ENCODE measurements at places on chromosomes 2 and 18.

DNA sequence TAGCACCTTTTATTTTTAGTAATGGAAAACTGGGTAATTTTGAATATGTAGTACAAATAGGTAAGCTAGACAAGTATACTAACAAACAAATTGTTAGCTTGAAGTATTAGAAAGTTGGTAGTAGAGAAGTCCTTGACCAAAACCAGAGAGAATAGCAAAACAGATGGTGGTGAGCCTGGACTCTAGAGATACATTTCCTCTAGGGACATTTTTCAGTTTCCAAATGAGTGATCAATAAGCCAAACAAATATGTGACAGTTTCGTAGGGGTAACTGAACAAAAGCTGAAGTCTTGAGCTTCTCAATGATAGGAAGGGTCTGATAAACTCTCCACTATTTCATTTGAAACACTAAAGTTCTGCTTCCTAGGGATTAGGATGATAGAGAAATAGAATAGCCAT, 692.0 kb upstream of the FAM98A start:
- DNase-seq = no peak

DNA sequence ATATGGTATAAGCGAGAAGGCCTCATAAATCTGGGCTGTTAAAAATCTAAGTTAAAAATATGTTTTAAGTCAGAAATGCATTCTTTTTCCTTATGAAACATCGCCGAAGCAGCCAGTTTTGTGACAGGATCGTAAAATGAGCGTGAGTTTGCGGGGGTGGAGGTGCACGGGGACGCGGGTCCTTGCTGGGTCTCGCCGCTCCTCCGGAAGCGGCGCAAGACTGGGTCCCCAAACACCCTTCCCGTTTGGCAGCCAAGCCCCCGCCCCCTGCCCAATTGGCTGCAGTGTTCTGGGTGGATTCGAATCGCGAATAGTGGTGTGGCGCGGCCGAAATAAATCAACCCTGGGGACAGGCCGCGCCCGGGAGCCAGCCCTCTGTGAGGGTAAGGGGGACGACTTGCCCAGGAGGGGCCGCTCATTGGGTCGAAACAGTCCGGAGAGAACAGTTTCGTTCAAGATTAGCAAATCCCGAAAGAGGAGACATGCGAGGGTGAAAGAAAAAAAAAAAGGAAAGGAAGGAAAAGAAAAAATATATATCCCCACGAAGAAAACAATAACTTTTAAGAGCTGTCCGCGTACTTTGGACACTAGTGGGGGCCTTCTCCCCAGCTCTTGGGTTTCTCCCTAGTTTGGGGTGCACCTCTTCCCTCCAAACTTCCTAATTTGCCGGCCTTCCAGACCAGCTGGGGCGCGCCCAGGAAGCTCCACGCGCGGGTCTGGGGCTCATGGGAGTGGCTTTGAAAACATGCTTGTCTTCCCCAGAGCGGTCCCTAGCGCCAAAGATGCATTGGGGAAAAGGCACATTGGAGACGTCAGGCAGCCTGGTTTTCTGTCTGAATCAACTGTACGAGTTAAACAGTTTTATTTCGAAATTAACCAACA, 3.1 kb upstream of the GATA6 start:
- no peak for DNase-seq

- DNase-seq = no peak
Observed at GRCh38 chr2:215748446-215748845, 264.9 kb downstream of the MREG start.

DNA sequence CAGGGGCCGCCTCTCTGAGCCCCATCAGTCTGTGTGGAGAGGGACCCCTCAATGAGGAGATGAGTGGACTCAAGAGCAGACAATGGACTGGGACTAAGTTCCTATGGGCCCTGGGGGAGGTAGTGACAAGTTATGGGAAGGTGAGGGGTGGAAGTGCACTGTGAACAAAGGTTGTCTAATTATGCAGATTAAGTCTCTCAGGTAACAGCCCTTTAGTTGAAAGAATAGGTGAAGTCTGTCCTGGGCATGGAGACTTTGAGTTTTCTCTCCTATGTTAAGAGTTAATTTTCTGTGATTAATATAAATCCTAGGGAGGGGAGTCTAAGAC, 243.8 kb downstream of the FAM210A start:
- DNase-seq = no peak

DNA sequence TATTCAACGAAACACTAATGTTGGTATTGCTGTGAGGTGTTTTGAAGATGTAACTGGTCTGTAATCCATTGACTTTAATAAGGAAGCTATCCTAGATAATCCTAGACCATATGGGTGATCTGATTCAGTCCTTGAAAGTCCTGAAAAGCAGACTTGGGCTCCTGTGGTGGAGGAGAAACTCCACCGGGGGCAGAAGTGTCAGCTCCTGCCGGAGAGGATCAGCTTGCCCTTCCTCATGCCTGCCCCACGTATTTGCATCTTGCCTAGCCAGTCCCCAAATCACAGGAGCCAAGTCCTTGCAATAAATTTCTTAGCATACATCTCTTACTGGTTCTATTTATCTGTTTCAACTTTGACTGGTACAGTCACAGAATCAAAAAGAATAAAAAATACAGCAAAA, 144.2 kb upstream of the DLGAP1 start:
- DNase-seq = no peak

DNA sequence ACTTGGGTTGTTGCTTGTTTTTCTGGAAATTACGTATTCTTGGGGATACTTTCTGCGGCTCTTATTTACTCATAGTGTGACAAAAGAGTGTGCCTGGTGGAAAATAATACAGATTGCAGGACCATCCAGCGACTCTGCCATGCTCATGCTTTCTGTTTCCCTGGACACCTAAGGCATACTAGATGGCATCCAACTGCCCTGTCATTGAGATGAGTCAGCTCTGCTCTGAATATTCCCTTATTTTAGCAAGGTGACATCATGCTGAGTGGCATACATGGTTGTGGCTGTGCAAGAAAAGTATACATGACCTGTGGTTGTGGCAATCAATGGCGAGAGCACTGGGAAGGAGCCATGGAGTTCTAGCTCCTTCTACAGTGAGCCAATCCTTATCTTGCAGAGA, 471.0 kb downstream of the TMEM182 start:
- no peak for DNase-seq

DNA sequence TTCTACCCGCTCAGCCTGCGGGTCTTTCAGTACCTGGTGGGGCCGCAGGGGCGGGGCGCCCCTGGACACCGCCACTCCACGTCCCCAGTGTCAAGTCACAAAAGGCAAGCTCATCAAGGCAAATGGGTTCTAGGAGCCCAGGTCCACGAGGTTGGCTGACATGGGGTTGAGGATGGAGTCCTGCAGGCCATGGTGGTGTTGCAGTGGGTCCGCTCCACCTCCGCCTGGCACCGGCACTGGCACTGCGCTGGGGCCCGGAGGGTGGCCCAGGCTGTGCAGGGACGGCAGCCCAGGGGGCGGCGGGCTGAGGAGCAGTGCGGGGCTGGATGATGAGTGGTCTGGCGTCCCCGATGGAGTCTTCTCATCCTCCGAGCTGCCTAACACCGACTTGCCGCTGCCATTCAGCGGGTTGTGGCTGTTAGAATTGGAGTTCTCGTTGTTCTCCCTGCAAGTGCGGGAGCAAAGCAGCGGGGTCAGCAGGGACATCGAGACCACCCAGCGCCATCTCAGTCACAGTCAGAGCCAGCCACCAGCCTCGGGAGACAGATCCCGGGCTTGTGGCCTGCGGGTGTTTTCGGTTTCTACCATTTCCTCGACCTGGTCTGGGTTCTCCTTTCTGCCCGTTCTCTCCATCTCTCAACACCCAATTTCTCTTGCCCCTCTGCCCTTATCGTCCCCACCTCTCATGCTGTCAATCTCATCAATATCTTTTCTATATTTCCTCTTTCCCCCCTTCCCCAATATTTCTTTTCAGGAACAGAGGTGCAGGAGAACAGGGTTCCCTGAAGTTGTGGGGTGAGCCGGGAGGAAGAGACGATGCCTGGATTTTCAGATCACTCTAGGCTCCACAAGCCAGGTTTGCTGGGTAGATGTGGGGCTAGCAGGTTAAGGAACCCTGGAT, 3.0 kb downstream of the SIX2 start:
- DNase-seq = no peak

DNA sequence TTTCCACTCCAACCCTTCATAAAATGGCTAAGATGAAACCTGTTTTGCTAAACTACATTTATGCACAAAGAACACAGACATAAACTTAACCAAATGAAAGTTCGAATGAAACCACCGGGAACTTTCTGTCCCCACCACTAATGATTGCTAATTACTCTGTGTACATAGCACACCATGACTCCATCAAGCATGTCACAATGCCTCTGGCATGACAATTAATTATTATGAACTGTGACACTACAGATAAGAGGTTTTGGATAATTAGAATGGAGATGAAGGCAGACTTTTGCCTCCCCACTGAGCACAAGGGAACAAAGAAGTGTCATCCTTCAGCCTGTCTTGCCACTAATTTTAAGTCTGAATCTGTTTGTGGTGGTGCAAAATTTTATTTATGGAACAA, 1.5 kb downstream of the DAPL1 start:
- DNase-seq = no peak
